ENCODE measurements at places on chromosomes 6 and 20. TPM values are rescaled to one million over a fixed set of nuclear protein-coding genes. Genes with fewer than 3 reads are reported as not detected.
A peak's percentile ranks its signal among the peaks of the same experiment; 100 is the strongest.

GRCh38 chr6:40917603-40918002 is 121.4 kb downstream of the UNC5CL start:
- H3K4me1 ChIP-seq, result peaks cover 21% of the 10 kb centered on the region
- no peak overlapping the region for H3K27ac ChIP-seq
- H3K27me3 ChIP-seq, result peaks cover 11% of the 10 kb centered on the region

GRCh38 chr6:117191448-117191847 is 73.9 kb upstream of the VGLL2 start:
- H3K27me3 ChIP-seq, result no peaks in the 10 kb centered on the region
- no peaks in the 10 kb centered on the region for H3K36me3 ChIP-seq
- H3K4me3 ChIP-seq, result no peak overlapping the region
- no peak overlapping the region for H3K27ac ChIP-seq
- no peak for DNase-seq

GRCh38 chr6:43444036-43444435 is 11.3 kb downstream of the DLK2 start:
- H3K36me3 ChIP-seq, result peaks cover 4% of the 10 kb centered on the region
- no peaks in the 10 kb centered on the region for H3K27me3 ChIP-seq
- H3K4me3 ChIP-seq, result no peak overlapping the region
- no peak for DNase-seq

GRCh38 chr6:12967686-12968085 is 251.1 kb downstream of the PHACTR1 start:
- peak overlapping the region; percentile 91 for H3K27ac ChIP-seq
- no peaks in the 10 kb centered on the region for H3K27me3 ChIP-seq

DNA sequence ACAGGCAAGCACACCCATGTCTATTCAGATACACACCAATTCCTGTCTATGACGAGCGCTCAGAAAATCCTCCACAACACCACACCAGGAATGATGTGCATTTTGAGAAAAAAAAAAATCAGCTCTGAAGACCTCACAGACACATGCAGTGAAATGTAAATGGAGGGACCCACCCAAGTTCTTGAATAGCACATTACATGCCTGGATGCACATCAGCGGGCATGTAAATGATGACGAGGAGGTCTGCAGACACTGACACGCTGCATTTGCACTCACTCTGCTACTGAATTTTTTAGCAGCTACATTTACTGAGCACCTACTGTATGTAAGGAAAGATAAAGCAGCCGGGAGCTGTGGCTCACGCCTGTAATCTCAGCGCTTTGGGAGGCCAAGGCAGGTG is 14.7 kb downstream of the NRSN2 start:
- H3K36me3 ChIP-seq, result no peaks in the 10 kb centered on the region
- no peak overlapping the region for H3K27ac ChIP-seq
- H3K4me3 ChIP-seq, result no peak overlapping the region
- peaks cover 2% of the 10 kb centered on the region for H3K27me3 ChIP-seq
- no peak for DNase-seq
- H3K4me1 ChIP-seq, result peaks cover 39% of the 10 kb centered on the region

DNA sequence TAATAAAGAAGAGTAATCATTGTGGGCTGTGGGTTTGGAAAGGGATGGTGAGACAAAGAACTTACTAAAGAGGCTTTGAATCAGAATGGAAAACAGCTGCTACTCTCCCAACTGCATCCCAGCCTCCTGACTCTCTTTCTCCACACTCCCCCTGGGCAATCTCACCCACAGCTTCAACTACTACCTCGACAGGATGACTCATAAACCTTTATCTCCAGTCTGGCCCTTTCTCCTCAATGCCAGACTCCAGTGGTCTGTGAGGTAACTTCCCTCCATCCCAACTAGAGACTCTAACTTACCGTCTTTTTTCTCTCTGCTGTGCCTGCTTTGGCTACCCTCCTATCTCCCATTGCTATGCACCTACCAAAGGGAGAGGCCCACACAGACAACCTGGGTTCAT is 135.3 kb upstream of the RREB1 start:
- H3K27me3 ChIP-seq, result peaks cover 9% of the 10 kb centered on the region
- no peaks in the 10 kb centered on the region for H3K36me3 ChIP-seq
- no peak overlapping the region for H3K4me3 ChIP-seq
- H3K4me1 ChIP-seq, result no peaks in the 10 kb centered on the region
- DNase-seq, result no peak

GRCh38 chr6:11767978-11768756 is 10.4 kb downstream of the ADTRP start:
- H3K36me3 ChIP-seq, result peaks cover 7% of the 10 kb centered on the region
- DNase-seq, result no peak
- peaks cover 9% of the 10 kb centered on the region for H3K27me3 ChIP-seq
- H3K27ac ChIP-seq, result peak overlapping the region; percentile 87
- peaks cover 91% of the 10 kb centered on the region for H3K4me1 ChIP-seq

GRCh38 chr6:136067731-136068341 is 182.3 kb downstream of the MTFR2 start:
- DNase-seq, result peak; percentile 19
- peaks cover 28% of the 10 kb centered on the region for H3K36me3 ChIP-seq
- peak overlapping the region; percentile 77 for H3K4me3 ChIP-seq
- peak overlapping the region; percentile 96 for H3K27ac ChIP-seq
- H3K4me1 ChIP-seq, result peaks cover 62% of the 10 kb centered on the region
- H3K27me3 ChIP-seq, result peaks cover 1% of the 10 kb centered on the region

DNA sequence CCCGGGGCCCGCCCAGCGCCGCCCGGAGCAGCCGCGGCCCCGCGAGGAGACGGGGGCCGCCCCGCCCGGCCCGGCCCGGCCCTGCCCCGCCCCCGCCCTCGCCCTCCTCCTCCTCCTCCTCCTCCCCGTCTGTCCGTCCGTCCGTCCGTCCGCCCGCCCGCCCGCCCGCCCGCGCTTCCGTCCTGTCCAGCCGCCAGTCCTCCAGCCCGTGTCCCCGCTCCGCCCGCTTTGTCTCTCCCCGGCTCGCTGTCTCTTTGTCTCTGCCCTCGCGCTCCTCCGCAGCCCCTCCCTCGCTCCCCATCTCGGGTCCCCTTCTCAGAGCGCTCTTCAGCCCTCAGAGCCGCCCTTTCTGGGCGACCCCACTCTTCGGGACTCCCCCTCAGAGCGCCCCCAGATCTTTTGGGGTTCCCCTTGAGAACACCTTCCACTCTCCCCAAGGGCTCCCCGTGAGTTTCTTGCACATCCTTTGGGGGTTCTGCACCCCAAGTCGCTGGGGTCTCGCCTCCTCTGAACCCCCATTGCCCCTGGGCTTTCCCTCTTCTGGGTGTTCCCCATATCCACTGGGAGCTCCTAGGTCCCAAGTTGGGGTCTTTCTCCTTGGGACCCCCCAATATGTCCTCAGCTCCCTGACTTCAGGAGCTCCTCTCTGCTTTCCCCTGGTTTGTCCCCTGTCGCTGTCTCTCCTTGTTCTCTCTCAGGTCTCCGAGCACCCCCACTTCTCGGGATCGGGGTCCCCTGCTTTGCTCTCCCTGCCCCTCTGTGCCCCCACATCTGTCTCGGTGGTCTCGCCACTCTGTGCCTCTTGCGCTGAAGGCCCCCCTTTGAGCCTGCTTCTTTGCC is 79.5 kb upstream of the MYL9 start:
- H3K27me3 ChIP-seq, result no peaks in the 10 kb centered on the region
- peak overlapping the region; percentile 95 for H3K27ac ChIP-seq
- H3K4me3 ChIP-seq, result peak overlapping the region; percentile 96
- H3K4me1 ChIP-seq, result peaks cover 42% of the 10 kb centered on the region
- no peak for DNase-seq

DNA sequence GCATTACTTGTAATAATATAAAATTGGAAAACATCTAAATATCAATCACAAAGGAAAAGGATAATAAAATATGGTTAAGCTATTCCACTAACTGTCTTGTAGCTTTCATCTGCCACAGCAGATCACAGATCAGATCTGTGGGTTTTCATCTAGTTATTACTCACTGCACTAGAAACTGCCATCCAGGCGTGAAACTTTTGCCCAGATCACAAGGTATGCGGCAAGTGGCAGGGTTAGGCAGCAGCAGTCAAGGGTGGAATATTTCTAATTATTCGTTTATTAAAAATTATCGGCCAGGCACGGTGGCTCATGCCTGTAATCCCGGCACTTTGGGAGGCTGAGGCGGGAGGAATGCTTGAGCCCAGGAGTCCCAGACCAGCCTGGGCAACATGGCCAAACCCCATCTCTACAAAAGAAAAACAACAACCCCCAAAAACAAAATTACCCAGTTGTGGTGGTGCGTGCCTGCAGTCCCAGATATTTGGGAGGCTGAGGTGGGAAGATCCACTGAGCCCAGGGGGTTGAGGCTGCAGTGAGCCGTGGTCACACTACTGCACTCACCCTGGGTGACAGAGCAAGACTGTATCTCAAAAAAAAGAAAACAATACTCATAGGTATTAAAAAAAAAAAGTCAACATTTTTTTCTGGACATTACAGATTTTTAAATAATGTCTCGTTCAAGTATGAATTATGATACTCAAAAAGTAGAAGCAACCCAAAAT is 32.1 kb downstream of the BEND3 start:
- H3K4me1 ChIP-seq, result no peaks in the 10 kb centered on the region
- no peak for DNase-seq
- no peak overlapping the region for H3K27ac ChIP-seq
- peaks cover 9% of the 10 kb centered on the region for H3K36me3 ChIP-seq

DNA sequence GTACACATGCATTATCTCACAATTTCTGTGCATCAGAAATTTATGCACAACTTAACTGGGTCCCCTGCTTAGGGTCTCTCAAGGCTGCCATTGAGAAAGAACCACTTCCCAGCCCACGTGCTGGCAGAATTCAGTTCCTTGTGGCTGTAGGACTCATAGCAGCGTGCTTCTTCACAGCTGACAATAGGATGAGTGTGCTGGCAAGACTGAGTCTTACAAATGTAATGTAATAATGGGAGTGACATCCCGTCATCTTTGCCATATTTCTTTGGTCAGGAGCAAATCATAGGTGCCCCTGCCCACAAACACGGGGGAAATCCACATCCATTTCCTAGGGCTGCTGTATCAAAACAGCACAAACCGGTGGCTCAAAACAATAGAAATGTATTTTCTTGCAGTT is 77.4 kb downstream of the FIG4 start:
- H3K4me1 ChIP-seq, result peaks cover 53% of the 10 kb centered on the region
- H3K27me3 ChIP-seq, result no peaks in the 10 kb centered on the region
- peak; percentile 42 for DNase-seq
- H3K27ac ChIP-seq, result peak overlapping the region; percentile 90
- peaks cover 25% of the 10 kb centered on the region for H3K36me3 ChIP-seq

DNA sequence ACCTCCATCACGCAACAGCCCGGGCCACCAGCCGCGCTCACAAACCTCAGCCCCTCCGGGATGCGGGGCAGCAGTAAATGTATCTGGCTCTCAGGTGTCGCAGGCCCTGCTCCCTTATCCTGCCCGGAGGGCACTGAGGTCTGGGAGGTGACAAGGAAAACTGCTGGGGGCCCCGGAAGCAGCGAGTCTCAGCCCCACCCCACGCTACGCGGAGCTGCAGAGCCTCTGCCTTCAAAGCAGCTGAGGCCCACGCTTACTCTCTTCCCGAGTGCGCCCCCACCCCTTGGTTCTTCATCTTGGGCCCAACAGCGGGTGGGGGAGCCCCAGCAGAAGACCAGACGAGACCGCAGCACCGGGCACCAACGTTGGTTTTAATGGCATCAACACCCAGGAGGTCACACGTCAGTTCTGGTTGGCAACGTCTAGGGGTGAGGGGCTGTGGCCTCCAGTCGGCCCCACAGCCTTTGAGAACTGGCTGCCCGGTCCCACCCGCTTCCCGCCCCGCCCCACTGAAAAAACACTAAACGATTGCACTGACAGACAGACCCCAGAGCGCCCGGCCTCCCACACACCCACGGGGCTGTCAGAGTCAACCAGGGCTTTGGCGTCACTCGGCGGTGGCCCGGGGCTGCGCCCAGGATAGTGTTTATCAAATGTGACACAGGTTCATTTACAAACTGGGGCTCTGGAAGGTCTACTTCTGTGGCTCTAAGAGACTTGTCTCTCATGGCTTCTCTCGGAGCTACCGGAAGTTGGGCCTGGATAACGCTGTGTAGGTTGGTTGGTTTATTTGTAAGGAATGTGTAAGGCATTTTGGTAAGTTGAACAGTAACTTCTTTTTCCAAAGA is 43.7 kb downstream of the DSTN start:
- DNase-seq, result no peak
- peaks cover 61% of the 10 kb centered on the region for H3K27me3 ChIP-seq
- H3K4me3 ChIP-seq, result no peak overlapping the region
- H3K4me1 ChIP-seq, result peaks cover 10% of the 10 kb centered on the region

- DNase-seq, result peak; percentile 52
- H3K27me3 ChIP-seq, result peaks cover 5% of the 10 kb centered on the region
- peak overlapping the region; percentile 94 for H3K4me3 ChIP-seq
- H3K4me1 ChIP-seq, result peaks cover 46% of the 10 kb centered on the region
These were observed 637 bp upstream of the HIVEP2 start for GRCh38 chr6:142945446-142946180.

- H3K4me1 ChIP-seq, result peaks cover 68% of the 10 kb centered on the region
- peak overlapping the region; percentile 34 for H3K4me3 ChIP-seq
- H3K27ac ChIP-seq, result peak overlapping the region; percentile 78
- no peaks in the 10 kb centered on the region for H3K36me3 ChIP-seq
- DNase-seq, result peak; percentile 17
- H3K27me3 ChIP-seq, result no peaks in the 10 kb centered on the region
These were observed 62.1 kb upstream of the ZNF217 start for GRCh38 chr20:53655625-53656292.

GRCh38 chr6:56199956-56200355 is 47.4 kb downstream of the COL21A1 start:
- DNase-seq, result peak; percentile 32
- no peak overlapping the region for H3K27ac ChIP-seq
- H3K4me3 ChIP-seq, result no peak overlapping the region
- H3K4me1 ChIP-seq, result peaks cover 7% of the 10 kb centered on the region
- no peaks in the 10 kb centered on the region for H3K27me3 ChIP-seq
- H3K36me3 ChIP-seq, result no peaks in the 10 kb centered on the region

DNA sequence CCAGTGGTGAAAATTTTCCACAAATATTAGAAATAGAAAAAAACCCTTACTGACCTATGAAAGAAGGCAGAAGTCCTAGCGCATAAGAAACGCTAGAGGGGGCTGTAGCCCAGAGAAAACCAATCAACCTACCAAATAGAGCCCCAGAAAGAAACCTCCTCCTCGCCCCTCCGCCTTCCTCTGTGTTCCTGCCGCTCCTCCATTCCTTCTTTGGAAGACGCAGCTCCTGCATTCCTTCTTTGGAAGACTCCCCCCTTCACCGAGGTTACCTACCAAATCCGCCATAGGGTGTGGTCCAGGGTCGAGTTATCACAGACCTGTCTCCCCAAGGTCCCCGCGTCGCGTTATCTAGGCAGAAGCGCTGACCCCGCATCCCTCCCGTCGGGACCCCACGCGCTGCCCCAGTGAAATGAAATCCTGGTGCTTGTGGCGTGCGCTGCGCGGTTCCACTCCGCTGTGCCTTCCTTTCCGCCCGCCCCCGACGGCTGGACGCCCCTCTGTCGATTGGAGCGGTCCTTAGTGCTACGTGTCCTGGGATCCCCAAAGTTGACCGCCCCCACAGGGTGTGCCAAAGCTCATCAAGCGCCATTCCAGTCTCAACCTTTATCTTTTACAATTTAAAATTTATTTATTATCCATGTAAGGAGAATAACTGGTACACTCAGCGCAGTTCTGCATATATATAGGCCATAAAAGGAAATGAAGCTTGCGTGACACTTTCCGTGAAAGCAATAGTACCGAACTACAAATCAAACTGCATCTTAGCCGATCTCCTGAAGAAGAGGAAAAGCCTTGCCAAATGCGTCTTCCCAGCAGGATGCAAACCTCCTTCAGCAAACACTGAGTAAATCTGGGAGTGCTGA is 13.0 kb downstream of the RPP21 start:
- no peaks in the 10 kb centered on the region for H3K36me3 ChIP-seq
- peak overlapping the region; percentile 84 for H3K4me3 ChIP-seq
- peaks cover 36% of the 10 kb centered on the region for H3K27me3 ChIP-seq
- H3K4me1 ChIP-seq, result peaks cover 10% of the 10 kb centered on the region
- H3K27ac ChIP-seq, result no peak overlapping the region

Gene RNF144B
- 3.0 TPM for total RNA-seq

Gene CST4
- total RNA-seq, result not detected

Gene CNKSR3
- total RNA-seq, result 19.7 TPM

Gene CCN2
- total RNA-seq, result 936 TPM

Gene BEND6
- total RNA-seq, result 8.3 TPM

Gene SCAND1
- total RNA-seq, result 97.8 TPM

Gene ADTRP
- 0.95 TPM for total RNA-seq

Gene MRAP2
- total RNA-seq, result not detected

Gene BAK1
- 17.5 TPM for total RNA-seq
